Activated T-helper 1 cell treated with Interleukin-2 at 50 U/mL for 16 hours (primary cell): ENCODE measurements at places on chromosomes 6 and 20.
A peak's percentile ranks its signal among the peaks of the same experiment; 100 is the strongest.

- DNase-seq: no peak
These were observed 302.7 kb upstream of the ZFP64 start for GRCh38 chr20:52494244-52494643.

DNA sequence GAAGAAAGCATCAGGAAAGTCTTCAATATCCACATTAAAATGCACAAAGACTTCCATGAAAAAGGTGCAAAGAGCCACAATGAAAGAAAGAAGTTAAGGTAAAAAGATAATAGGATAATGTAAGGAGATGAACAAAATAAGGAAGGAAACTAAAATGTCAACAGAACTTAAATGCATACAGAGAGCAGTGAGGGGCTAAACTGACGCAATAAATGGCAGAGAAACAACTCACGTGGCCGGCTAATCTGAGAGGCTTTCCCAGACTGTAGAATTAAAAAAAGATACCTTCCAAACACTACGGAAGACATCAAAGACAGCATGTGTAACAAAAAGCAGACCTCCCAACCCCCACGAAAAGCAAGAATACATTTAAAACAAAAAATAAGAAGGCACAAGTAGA is 73.7 kb downstream of the GMDS start:
- DNase-seq: no peak

DNA sequence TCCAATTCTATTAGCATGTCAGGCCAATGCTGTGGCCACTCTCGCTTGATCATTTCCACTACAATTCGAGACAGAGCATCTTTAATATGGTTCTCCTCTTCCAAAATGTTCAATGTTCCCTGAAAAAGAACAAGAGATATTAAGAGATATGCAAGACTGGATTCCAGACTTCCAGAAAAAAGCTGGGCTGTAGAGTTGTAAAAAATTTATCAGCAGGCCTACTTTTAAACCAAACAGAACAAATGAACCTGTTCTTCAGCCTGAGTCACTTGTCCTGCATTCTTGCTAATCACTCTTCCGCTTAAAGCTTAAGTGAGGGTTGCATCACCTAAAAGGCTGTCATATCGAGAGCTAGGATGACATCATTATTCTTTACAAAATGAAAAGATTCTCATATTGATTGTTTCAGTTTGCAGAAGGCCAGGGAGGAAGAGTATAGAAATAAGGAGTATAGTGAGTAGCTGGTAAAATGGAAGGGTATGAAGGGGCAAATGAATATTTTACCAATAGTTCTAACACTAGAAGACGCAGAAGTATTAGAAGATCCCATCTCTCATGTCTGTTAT is 4.9 kb downstream of the XPO5 start:
- DNase-seq: no peak

DNA sequence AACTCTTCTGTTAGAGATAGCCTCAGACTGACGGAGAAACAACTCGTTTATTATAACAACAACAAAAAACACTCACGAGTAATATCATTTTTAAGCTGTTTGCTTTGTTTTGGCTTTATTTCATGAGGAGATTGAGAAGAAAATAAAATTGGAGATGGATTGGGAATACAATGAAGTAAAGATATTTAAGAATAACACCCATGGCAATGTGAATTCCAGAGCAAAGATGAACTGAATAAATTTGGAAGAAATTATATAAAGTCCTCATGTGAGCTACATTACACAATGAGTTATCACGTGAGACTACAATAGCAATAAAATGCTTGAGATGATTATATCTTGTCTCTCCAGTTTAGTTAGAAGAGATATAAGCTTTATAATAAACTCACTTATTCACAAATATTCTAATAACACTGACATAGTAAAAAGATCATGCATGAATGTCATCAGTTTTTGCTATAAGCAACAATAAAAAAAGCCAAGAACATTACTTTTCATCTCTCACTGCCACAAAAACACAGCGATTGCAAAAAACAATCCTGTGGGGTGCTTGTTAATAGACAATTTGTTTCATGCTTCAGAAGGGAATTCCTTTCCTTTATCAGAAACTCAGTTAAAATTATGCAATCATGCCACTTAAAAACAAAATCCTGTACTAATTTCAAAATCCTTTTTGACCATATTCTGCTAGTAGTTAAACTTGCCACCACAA is 696.7 kb upstream of the MARCKS start:
- DNase-seq: no peak

GRCh38 chr6:4055420-4056041 is 23.4 kb downstream of the FAM217A start:
- no peak for DNase-seq

- DNase-seq: no peak
These were observed 2.7 kb upstream of the MAFB start for GRCh38 chr20:40691566-40692239.

DNA sequence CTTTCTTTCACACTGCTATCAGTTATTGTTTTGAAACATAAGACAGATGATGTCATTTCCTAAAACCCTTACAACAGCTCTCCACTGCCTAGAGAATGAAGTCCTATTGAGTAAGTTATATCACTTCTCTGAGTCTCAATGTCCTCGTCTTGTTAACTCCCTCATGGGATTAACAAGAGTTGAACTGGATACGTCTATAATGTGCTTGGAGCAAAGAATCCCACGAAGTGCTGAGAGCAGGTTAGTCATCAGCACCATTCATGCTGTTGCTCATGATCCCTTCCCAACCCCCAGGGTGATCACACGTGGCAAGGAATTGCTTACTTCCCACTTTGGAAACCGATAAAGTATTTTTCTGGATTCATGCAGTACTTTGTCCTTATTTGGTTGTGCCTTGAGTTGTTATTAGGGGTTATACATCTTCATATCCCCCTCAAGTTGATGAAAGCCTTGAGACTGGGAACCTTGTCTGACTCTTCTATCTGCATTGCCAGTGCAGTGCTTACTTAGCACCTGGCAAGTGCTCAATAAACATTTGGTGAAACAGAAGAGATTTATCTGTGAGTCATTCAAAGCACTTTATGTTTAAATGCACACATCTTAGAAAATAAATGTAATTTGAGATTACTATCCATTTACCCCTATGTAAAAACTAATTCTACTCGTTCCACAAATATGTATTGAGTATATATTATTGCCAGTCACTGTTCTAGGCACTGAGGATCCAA is 487.5 kb downstream of the EPM2A start:
- no peak for DNase-seq

DNA sequence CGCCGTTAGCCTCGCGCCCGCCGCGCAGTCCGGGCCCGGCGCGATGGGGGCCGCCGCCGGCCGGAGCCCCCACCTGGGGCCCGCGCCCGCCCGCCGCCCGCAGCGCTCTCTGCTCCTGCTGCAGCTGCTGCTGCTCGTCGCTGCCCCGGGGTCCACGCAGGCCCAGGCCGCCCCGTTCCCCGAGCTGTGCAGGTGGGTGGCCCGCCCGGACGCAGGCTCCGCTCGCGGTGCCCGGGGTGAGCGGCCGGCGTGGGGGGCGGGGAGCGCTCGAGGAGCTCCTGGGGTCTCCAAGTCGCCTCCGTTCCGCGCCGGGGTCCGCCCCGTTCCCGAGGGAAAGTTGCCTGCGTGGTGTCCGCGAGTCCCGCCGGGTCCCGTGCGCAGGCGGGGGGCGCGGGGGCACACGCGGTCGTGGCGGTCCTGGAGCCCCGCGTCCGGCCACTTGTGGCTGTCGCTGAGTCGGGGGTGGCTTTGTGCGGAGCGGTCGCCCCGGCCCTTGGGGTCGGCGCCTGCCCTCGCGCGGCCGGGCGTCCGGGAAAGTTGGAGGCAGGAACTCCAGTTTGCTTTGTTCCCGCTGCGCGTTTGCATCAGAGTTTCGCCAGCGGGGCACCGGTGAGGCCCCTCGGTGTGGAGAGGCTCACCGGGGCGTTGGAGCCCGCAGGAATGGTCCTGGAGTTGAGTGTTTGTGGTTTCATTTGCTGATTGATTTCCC is 476 bp downstream of the IGF2R start:
- peak; percentile 23 for DNase-seq

- DNase-seq: no peak
These were observed 172.4 kb downstream of the BCAS1 start for GRCh38 chr20:53897884-53898555.

- DNase-seq: no peak
These were observed 86.1 kb downstream of the GJA10 start for GRCh38 chr6:89980353-89980752.

DNA sequence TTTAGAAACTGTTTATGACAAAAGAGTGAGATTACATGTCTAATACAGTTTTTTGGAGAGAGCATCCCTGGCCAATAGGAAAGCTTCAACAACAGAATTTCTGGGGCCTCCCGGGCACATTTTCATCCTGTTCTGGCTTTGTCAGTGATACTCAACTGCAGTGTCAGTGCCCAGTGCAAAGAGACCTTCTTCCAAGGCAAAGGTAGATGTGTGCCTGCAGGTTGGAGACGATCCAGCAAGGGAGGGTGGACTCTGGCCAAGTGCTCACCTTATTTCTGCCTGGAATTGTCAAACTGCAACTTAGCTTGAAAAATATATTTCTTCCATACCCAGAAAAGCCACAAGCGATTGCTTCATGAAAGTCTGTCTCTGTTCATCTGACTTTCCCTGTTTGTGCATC is 211.6 kb upstream of the SNX9 start:
- DNase-seq: no peak

DNA sequence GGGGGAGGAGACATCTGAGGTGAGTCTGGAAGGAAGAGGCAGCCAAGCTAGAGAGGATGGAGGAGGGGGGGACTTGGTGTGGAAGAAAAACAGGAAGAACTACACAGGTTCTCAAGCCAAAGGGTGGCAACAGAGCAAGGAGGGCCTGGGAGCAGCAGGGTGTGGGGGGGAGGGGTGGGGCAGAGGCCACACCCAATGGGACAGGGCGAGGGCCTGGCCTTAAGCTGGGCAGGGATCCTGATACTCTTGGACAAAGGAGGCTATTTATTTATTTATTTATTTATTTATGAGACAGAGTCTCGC is 359.0 kb downstream of the ZFAND3 start:
- DNase-seq: no peak

- DNase-seq: no peak
These were observed 8.7 kb upstream of the HUS1B start for GRCh38 chr6:665403-666267.

- no peak for DNase-seq
These were observed 119.5 kb downstream of the PTPRK start for GRCh38 chr6:128400875-128401274.

DNA sequence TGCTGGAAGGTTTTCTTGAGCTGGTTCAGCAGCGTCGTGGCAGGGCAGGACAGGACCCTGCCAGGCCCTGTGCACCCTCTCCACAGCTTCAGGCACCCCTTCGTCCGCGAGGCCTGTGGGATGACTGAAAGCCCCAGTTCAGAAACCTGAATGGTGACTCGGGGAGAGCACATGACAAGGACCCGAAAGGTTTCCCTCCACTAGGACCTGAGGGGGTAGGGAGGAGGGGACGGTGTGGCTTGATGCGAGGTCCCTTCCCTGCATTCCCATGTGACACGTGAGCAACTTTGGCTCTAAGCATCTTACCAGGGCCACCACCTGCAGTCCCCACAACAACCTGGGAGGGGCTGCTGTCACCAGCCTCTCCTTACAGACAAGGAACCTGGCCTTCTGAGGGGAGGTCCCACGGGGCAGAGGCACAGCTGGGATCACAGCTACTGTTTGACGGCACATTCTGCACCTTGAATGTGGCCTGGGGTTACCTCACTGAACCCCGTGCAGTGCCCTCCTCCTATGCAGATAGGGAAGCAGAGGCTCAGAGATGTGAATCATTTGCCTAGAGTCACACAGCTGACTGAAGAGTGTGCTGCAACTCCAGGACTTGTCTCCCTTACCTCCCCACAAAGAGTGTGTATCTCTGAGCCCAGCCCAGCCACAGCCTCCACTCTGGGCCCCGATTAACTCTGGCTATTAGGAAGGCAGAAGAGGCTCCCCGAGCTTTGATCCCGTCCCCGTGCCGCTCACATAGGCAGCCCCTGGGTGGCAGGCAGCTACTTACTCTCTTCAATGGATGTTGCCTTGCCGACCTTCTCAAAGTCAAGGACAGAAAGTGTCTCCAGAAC is 84.6 kb downstream of the PTPN1 start:
- DNase-seq: no peak

GRCh38 chr6:18317850-18318249 is 53.5 kb upstream of the DEK start:
- no peak for DNase-seq

GRCh38 chr6:14211562-14211942 is 94.0 kb downstream of the CD83 start:
- DNase-seq: no peak

- no peak for DNase-seq
These were observed 975.9 kb downstream of the KIF16B start for GRCh38 chr20:15597306-15597705.

- DNase-seq: no peak
These were observed 11.8 kb upstream of the MAP1LC3A start for GRCh38 chr20:34546751-34547181.

GRCh38 chr20:51560550-51561307 is 18.2 kb upstream of the NFATC2 start:
- DNase-seq: no peak

DNA sequence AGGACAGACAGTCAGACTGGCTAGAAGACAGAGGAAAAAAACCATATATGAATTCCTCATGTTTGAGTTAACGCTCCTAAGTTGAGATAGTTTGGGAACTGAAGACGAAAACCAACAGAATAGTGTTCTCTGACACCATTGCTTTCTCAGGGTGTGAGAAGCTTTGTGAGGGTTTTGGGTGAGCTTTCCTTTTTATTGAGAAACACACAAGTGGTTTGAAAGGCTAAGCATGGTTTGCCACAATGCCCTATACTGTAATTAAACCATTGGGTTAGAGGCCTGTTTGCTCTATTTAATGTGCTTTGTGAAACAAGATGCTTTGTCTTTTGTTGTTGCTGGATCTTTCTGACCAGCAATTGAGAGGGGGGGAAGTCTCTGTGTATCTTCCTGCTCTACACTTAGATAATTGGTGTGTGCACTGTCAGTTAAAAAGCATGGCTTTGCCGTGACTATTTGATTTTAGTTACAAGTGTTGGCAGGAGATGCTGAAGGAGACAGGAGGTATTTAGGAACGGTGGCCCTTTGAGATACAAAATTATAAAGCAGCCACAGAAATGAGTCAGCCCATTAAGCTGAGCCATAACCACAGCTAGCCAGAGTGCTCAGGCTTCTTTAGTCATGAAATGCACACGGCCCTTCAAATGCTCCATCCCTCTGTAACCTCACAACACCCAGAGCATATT is 273.0 kb upstream of the PREP start:
- no peak for DNase-seq

GRCh38 chr6:107009499-107009898 is 18.5 kb upstream of the MTRES1 start:
- no peak for DNase-seq
